HCT116 (cell line): ENCODE measurements at places on chromosomes 4 and X.

- DNase-seq: no peak
These were observed 21.9 kb upstream of the KLHL2 start for GRCh38 chr4:165185448-165185847.

GRCh38 chr4:138572007-138572406 is 329.9 kb upstream of the SLC7A11 start:
- DNase-seq: no peak

GRCh38 chr4:85828027-85828890 is 353.3 kb downstream of the ARHGAP24 start:
- no peak for DNase-seq

DNA sequence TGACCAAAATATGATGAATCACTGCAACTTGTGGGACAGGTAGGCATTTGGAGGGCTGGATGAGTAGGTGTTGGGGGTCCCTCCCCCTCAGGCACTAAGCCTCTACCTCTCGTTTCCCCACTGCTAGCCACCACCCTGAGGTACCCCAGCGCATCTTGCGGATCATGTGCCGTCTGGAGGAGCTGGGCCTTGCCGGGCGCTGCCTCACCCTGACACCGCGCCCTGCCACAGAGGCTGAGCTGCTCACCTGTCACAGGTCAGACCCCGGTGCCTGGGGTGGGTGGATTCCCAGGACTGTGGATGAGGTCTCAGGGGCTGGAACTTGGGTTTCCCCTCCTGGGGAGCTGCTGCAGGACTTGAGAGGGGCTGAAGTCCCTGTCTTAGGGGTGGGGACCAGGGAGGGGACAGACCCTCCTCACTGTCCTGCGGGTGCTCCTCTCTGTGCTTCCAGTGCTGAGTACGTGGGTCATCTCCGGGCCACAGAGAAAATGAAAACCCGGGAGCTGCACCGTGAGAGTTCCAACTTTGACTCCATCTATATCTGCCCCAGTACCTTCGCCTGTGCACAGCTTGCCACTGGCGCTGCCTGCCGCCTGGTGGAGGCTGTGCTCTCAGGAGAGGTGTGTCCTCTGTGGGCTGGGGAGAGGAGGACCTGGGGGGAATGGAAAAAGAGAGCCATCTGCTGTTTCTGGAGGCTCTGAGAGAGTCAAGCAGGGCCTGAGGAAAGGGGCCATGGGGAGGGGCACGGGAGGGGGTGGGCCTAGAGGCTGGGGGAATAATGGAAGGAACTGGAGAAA is 10.1 kb upstream of the ERAS start:
- DNase-seq: no peak

- DNase-seq: no peak
These were observed 91.9 kb upstream of the PPP1R2C start for GRCh38 chrX:42869659-42870476.

- no peak for DNase-seq
These were observed 12.3 kb downstream of the PGRMC2 start for GRCh38 chr4:128275346-128275745.

DNA sequence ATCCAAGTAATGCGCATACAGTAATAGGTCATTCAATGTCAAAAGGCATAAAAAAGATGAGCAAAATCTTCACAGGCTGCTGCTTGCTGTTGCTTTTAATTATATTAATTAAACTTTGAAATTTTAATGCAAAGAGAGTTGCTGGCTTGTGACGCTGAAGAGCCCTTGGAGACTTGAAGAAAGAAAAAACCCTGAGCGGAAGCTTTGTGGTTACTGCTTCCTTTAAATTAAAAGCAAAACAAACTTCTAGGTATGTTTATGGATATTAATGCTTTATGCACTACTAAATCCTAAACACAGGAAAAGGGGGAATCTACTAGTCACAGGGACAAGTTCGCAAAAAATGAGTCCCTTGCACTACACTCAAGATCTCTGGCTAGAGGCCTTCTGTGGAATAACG is 166.7 kb downstream of the ANTXR2 start:
- no peak for DNase-seq

GRCh38 chr4:187000281-187000680 is 276.6 kb upstream of the FAT1 start:
- DNase-seq: no peak

DNA sequence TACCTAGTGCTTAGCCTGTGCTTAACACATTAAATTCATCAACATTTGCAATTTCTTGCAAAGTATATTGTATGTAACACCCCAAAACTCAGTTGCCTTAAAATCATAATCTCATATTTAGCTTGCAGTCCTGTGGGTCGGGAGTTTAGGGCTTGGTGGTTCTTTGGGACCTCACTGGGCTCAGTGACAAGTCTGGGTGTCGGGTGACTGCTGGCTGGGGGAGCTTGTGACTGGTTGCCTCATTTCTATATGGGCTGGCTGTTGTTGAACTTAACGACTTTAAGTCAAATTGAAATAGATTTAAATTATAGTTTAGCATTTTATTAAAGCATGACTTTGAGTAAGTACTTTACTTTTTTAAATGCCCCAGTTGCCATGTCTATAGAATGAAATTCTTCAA is 401.4 kb upstream of the NR3C2 start:
- no peak for DNase-seq

DNA sequence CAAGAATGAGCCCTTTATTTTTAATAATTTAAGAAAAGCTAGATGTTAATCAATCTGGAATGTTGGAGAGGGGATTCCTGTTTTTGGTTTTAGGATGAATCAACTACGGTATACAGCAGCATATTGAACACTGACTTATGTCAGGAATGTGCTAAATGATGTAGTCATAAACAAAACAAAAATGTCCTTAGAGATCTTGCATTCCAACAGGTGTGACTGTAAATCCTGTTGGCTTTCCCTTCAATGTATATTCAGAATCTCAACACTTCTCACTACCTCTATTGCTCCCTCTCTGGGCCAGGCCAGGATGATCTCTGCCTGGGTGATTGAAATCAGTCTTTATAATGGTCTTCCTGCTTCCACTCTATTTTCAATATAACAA is 37.8 kb upstream of the BDH2 start:
- DNase-seq: no peak

DNA sequence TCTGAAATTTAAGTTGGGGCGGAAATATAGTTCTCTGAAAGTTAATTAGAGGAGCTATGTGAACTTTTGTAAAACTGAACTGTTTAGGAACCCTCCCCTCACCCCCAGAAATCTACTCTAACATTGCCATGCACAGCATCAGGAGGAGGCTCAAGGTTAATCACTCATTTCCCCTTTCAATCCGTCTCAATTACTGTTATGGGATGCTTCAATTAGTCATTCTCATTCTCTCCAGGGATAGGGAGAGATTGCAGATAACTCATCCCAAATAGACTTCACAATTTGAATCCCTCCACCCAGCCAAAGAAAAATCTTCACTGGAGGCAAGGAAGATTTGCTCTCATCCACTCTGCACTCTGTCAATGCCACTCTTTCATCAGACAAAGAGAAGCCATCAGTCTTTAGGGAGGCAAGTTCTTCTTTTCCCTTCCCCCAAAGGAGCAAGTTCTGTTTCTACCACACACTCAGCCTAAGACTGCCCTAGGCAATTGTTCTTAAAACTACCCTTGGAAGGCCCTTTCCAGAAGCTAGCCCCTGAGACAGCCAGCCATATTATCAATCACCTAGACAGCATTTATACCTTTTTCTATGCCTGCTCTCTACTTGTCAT is 140.4 kb downstream of the SLC10A7 start:
- no peak for DNase-seq

DNA sequence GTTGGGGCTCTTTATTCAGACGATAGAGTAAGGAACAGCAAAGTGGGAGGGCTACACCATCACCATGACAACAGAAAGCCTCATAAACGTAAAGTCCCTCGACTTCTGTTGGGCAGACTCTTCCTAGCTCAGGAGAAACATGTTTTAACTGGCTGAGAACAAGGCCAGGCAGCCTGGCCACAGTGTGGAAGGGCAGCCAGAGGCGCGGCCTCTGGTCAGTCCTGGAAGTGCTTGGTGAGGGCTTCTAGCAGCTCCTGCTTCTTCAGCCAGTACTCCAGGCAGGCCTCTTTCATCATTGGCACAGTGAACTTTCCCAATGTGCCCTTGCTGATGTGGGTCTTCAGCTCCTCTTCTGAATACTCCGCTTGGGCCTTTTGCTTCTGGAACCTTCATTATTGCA is 690.9 kb downstream of the PCDH19 start:
- no peak for DNase-seq

- DNase-seq: no peak
These were observed 116.9 kb upstream of the GALNT7 start for GRCh38 chr4:173051716-173052115.

DNA sequence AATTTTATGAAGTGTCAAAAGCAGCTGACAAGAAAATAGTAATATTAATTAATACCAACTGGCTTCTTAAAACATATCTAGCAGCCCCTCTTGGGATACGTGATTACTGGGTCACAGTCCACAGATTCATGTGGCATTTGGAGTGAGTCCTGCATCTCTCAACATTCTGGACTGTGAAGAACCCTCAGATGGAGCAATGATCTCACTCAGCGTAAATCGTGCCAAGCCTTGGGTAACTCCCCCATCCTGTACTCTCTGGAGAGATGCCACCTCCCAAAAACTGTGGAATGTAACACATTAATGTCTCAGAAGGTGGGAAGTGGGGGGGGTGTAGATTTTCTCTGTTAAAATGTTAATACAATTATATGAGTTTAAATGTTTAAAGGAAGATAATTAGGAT is 118.2 kb upstream of the IQCM start:
- DNase-seq: no peak

- DNase-seq: no peak
These were observed 30.9 kb upstream of the HHIP start for GRCh38 chr4:144614850-144615585.

DNA sequence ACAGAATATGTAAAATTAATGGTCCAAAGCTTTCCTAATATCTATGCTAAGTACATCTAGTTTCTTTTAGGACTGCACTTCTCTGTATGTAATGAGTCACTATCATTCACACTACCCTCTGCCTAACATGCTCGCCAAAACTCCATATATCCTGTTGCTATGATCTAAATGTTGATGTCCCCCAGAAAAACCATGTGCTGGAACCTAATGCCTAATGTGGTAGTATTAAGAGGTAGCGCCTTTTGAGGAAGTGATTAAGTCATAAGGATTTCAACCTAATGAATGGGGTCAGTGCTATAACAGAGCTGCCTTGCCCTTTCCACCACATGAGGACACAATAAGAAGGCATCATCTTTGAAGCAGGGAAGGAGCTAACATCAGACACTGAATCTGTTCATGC is 34.9 kb upstream of the NFKB1 start:
- no peak for DNase-seq

DNA sequence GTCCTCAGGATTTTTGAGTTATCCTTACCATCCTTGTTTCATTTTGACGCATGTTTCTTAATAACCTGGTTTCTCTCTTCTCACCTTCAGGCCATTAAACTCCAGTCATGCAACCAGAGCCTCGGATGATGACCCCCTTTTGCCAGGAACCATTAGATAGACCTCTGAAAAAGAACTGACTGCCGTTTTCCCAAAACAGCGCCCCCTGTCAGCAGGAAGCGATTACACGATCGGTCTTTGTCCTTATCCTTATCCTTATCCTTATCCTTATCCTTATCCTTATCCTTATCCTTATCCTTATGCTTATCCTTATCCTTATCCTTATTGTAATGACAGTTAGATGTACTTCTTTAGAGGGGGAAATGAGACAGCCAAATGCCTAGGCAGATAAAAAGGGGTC is 148.4 kb upstream of the ITM2A start:
- no peak for DNase-seq

DNA sequence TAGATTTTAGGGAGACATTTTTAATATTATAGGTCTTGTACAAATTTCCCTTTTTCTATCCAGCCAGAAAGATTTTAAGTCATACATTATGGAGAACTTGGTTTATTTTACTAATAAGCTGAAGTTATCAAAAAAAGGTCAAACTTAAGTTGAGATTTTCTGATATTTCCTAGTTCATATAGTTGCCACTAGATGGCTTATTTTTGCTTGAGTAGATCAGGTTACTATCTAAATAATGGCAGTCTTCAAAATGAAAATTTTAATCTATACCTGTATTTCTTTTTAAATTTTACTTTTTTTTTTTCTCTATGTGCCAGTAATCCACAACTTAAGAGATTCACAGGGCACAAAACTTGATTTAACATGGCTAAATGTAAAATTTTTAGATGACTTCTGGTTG is 52.3 kb downstream of the USP9X start:
- no peak for DNase-seq
